ENCODE measurements at places on chromosomes 7 and 10.

DNA sequence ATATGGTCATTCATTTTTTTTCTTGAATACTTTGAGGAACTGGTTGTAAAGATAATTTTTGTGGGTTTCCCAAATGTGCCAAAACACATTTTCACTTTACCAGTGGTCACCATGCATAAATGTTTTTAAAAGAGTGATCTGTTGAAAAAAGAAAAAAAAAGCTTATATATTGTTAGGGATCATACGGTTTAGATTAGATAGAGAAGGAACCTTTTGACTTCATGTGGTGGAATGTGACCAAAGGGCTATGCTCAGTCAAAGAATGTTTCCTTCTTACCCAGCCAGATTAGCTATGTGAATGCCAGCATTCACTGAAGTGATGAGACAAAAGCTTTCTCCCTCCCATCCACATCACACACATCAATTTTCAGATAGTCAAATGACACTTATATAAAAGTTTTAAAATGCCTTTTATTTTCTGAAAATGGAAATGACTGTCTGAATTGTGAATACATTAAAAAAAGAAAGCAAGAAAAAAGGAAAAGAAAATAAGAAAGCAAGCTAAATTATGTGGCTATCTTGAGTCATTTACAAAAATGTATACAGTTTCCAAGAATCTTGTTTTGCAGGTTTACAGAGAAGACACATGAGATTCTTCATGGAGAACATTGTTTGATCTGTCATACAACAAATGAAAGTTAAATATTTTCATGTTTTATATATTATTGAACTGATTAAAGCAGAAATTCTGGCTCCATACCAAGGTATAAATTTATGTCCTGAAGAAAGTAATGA is 8.6 kb upstream of the CPED1 start:
- peak; percentile 46 for DNase-seq

DNA sequence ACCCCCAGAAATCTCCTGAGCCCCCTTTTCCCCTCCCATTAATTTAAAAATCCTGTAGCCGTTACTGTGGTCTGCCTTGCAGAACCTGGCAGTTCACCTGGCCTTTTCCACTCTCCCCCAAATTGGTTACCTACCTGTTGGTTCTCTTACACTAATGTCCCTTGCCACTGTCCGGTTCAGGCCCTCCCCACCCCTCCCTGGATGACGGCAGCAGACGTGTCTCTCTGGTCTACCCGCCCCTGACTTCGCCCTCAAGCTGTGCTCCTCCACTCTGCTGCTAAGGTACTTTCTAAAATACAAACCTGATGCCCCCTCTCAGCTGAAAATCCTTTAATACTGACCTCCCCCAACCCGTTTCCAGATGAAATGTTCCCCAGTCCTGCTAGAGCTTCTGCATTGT is 15.6 kb upstream of the SH3PXD2A start:
- DNase-seq = no peak

DNA sequence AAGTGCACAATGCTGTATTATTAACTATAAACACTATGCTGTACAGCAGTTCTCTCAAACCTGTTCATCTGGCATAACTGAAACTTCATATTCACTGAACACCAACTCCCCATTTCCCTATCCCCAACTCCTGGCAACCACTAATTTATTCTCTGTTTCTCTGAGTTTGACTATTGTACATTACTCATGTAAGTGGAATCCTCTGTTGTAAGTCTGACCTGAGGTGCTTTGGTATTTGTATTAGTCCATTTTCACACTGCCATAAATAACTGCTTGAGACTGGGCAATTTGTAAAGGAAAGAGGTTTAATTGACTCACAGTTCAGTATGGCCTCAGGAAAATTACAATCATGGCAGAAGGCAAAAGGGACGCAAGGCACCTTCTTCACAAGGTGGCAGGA is 266.3 kb downstream of the PPP1R3A start:
- peak; percentile 6 for DNase-seq

DNA sequence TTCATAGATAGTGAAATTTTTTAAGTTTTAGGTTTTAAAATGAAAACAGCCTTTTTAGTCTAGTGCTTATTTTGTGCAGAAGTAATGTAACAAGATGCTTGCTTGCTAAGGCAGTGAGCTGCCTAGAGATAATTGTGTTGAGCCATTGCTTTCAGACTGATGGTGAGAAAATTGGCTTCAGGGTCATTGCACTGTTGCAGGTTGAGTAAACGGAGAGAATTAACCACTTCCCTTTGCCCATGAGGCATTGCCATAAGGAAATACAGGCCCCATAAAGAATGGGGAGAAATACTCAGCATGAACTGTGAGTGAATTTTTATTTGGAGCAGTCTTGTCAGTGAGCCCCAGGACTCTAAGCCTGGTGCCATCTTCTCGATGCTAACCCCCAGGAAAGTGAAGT is 140.5 kb downstream of the LRRC4 start:
- DNase-seq = no peak

GRCh38 chr10:46227936-46228562 is 58.7 kb upstream of the ANTXRL start:
- DNase-seq = no peak

GRCh38 chr10:101831169-101831811 is 12.3 kb downstream of the KCNIP2 start:
- DNase-seq = no peak

DNA sequence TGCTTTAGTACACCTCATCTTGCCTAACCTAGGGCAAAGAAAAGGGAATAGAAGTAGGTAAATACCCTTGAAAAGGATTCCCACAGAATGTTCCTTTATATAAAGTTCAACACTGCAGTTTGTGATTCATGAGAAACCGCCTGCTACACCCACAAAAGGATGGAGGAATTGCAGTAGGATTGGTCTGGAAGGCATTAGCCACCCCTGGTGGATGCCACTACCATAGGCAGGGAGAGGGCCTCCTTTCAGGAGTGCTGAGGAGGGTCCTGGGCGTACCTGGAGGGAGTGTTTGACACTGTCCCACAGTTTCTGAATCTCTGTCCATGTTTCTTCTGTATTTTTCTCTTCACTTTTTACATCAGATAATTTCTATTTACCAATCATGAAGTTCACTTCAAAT is 221.8 kb upstream of the TMEM72 start:
- peak; percentile 20 for DNase-seq

GRCh38 chr7:129228633-129229032 is 3.8 kb downstream of the AHCYL2 start:
- DNase-seq = no peak

DNA sequence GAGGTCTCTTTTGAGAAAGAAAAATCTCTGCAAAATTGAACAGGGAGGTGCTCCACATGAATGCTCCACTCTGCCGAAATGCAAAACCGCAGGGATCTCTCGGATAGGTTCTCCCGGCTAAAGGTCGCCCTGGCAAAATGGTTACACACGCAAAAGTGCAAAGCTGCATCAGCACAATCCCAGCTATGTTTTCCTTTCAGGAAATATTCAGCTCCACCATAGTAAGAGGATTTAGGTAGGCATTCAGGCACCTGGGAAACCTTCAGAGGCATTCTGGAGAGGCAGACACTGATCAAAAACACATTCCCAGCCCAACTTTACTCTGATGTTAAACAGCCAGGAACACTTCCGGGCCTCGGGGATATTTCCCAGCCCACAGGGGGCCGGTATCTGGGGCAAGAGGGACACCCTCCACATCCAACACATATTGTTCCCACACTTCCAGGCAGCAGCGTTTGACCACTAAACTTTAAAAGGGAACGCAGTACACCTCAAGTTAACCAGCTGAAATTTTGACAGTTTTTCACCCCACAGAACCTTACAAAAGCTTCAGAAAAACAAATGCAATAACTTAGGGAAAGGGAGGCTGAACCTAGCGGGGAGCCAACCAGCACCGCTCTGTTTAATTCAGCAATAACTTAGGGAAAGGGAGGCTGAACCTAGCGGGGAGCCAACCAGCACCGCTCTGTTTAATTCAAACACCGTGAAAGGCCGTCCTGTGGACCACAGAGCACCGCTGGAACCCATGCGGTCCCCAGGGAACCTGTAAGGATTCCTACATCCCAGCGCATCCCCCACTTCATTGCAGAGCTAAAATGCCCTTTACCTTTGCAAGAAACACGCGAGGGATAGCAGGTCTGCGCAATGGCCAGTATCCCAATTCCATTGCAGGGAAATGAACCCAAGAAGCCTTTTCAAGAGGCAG is 45.9 kb downstream of the TNS3 start:
- DNase-seq = peak; percentile 63

- DNase-seq = no peak
Observed at GRCh38 chr10:132904814-132905649, 37.3 kb downstream of the CFAP46 start.

DNA sequence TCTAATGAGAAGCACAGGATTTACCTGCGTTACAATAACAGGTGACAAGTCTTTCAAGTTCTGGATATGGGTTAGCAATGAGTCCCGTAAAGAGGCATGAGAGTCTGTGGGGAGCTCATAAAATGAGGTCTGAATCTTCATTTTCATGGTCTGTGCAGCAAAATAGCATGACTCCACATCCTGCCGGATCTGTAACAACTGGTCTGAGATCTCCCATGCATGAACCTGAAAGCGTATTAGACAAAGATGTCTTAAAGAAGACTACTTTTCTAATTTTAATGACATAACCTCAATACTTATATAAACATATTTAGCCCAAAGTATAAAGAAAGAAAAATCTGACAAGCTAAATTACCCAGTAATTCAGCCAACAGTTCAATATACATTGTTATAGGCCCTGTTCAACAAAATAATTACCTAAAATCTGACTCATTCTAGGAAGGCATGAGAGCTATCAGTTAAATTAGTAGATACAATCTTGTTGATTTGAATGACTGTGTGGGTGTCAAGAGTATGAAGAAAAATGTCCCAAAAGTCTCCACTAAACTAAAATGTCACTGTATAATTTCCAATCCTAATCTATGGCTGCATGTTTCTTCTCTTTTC is 36.9 kb downstream of the TNPO3 start:
- no peak for DNase-seq

DNA sequence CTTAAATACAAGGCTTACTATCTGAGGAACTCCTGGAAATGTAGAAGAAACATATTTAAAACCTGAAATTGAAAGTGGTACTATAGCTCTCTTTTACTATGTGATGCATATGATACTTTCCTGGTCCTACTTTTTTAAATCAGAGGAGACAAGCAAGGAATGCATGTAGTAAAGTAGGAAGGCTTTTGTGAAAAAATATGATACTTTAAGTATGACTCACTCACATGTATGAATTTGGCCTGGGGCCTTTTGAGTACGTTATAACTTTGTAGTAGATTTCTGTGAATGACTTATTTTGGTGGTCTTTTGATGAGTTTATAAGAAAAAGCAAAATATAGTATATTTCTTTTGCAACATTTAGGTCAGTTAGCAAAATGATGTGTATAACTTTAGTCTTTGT is 53.8 kb downstream of the TAX1BP1 start:
- DNase-seq = peak; percentile 85

- DNase-seq = peak; percentile 81
Observed at GRCh38 chr7:18515067-18515466, 19.5 kb downstream of the HDAC9 start.

GRCh38 chr10:23402856-23403255 is 36.0 kb upstream of the OTUD1 start:
- no peak for DNase-seq

DNA sequence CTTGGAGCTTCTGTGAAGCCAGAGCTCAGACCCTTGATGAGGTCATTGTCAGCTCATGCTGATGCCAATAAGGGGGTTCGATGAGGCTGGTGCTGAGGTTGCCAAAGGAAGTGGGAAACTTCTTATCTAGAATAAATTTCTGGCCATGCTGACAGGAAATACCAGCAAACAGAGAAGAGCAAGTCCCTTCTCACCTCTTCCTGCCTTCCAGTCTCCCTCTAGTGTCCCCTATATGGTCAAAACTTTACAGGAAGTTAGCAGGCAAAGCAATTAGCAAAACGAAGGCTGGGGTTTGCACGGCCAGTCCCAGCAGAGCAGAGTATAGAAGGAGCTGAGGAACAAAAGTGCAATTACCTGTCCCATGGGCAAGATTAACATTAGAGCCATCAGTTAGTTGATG is 15.1 kb upstream of the NEUROG3 start:
- DNase-seq = no peak

DNA sequence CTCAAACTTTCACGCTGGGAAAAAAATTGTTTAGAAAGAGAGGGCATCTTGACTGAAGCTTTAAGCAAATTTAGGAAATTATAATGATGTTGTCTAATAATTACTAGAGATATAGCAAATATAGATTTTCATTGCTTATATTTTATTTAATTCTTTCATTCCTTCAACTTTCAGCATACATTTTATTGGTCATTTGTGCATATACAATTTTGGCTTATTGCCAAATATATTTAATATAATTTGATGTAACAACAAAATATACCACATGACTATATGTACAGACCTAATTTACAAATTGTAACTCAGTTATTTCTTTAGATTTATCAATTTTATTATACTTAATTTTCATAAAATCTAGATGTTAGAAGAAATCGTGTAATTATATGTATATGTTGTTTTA is 390.1 kb downstream of the ATRNL1 start:
- DNase-seq = no peak

- peak; percentile 51 for DNase-seq
Observed at GRCh38 chr7:35727571-35727970, 32.6 kb upstream of the HERPUD2 start.

- peak; percentile 68 for DNase-seq
Observed at GRCh38 chr10:69567920-69568319, 5.3 kb downstream of the NEUROG3 start.

Data from adipocyte (in vitro differentiated cells).